Activated CD4-positive, alpha-beta T cell treated with anti-CD3 and anti-CD28 coated beads, Interleukin-2, amount 50 U/mL, for 1 hour (primary cell): ENCODE measurements at places on chromosomes 12 and 14.

DNA sequence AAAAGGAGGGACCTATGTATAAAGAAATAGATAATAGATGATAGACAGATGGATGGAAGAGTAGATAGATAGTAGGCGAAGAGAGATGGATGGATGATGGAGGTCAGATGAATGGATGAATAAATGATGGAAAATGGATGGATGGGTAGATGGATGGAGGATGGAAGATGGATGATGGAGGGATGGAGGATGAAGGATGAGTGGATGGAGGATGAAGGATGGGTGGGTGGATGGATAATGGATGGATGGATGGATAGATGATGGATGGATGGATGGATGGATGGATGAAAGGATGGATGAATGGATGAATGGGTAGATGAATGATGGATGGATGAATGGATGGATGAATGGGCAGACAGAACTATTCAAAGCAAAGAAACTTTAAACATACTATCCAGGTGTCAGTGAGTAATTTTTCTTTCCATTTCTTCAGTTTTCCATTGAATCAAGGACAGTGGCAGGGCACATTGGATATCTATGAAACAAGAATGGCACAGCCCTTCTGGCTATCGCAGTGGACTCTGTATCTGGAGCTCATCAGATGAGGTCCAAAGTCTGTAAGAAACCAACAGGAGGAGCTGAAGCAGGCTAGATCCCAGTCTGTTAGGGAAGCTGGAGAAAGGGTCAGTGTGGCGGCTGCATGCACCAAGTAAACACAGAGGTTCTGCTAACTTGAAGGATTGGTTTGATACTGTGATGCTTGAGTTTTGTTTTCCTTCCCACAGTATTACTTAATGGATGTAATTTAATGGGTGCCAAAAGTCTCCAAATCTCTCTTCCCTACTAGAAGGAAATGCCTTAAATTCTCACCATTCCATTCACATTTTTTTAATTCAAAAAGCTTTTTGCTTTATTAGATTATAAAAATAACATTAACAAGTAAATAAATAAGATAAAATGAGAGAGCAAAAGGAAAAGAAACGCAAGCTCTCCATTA is 18.1 kb upstream of the MED13L start:
- DNase-seq: no peak

- no peak for DNase-seq
Observed at GRCh38 chr12:105301696-105302095, 28.8 kb upstream of the C12orf75 start.

- no peak for DNase-seq
Observed at GRCh38 chr14:83548061-83548839, 1981.7 kb upstream of the FLRT2 start.

- no peak for DNase-seq
Observed at GRCh38 chr12:102957339-102958050, at the start of gene ASCL1. ASCL1 (plus strand) TSS chr12:102957674; CDS start chr12:102958245, 571 bp downstream.

DNA sequence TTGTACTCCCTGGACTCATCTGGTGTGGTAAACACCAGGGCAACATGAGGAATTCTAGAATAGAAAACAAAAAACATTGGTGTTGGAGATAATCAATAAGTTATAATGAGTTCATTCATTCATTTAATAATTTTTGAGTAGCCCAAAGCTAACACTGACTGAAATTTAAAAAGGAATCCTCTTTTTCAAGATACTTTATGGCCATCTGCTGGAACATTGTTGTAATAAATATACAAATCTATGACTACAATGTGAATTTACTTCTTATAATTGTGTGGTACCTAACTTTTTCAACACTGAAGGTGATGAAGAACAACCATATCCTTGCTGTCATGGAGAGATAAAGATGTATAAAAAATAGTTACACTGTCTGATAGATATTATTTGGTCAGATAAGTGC is 687.3 kb upstream of the MIS18BP1 start:
- no peak for DNase-seq

GRCh38 chr14:53942970-53943750 is 13.5 kb downstream of the BMP4 start:
- no peak for DNase-seq

DNA sequence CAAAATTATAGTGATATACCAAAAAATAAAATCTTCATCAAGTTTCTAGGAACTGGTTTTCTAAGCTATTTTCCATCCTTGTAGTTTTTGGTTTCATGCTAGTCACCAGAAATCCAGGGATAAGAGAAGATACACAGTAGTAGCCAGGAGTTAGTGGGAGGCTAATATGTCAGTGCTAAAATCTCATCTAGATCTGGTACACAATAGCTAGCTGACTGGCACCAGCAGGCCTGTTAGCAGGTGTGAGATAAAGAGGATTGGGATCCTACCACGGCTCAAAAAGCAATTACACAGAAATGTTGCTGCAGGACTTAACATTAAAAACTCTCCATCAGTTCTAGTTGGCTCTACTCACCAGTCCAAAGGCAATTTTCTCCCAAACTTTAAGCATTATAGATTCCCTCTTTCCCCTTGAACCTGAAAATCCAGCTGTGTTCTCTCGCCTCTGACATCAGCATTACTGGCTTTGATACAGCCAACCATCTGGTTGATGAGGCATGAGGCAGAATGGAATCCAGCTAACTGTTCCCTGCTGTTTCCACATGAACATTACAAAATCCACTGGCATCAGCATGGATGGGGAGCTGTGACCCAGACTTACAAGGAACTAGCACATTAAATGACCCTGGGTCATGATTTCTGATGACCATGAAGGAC is 41.8 kb upstream of the CCDC196 start:
- no peak for DNase-seq

GRCh38 chr12:54024581-54025305 is 3.5 kb upstream of the HOXC6 start:
- no peak for DNase-seq

GRCh38 chr14:49946320-49947141 is 53.6 kb downstream of the ARF6 start:
- DNase-seq: peak; percentile 28

DNA sequence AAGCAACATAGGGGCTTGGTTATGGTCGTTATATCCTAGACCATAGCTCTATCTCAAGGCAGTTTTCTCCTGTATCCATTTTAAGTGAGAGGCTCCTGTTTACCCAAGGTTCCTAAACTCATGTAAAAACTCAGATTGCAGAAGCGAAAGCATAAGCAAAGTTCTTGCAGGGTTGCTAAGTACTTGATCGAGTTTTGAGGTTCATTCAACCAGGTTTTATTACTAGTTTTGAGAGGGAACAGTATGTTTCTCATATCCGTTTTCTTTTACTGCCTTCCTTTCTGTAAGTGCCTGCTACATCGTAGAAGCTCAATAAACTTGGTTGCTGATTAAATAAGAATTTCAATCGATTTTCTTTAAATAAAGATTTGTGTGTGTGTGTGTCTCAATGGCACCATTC is 5.1 kb downstream of the AKAP3 start:
- no peak for DNase-seq

- no peak for DNase-seq
Observed at GRCh38 chr12:84492351-84492883, 420.2 kb downstream of the SLC6A15 start.

- no peak for DNase-seq
Observed at GRCh38 chr12:71556875-71557274, 106.8 kb downstream of the ZFC3H1 start.

DNA sequence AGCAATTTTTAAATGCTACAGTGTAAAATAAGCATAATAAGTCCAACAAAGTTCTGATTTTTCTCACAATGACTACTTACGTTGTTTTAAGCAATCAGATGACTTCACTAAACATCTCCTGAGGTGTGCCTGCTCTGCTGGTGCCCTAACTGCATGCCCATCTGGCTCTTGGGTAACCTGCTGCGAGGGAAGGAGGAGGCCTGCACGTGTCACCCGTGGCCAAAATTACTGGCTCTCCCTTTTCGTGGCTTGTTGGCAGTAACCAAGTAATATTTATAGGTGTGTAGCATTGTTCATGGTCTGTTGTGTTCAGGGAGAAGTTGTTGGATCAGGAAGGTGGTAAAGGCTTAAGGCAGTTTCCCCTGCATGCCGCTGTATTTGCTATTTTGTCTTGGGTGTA is 6.3 kb upstream of the NFKBIA start:
- DNase-seq: no peak

DNA sequence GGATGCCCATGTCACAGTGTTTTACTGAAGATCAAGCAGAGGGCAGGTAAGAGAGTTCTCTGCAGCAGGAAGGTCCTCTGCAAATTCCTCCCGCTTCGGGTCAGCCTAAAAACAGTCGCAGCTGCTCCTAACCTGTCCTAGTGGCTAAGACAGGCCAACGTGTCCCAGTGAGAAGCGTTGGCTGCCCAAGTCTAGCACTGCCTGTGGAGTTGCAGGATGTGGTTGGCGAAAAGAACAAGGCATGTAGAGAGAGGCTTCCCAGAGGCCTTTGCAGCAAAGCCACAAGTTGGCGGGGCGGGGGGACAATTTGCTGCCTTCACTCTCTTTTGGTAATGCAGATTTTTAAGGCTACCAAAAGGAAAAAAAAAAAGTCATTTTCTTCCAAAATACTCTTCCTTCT is 340.1 kb downstream of the BCL11B start:
- DNase-seq: peak; percentile 62

DNA sequence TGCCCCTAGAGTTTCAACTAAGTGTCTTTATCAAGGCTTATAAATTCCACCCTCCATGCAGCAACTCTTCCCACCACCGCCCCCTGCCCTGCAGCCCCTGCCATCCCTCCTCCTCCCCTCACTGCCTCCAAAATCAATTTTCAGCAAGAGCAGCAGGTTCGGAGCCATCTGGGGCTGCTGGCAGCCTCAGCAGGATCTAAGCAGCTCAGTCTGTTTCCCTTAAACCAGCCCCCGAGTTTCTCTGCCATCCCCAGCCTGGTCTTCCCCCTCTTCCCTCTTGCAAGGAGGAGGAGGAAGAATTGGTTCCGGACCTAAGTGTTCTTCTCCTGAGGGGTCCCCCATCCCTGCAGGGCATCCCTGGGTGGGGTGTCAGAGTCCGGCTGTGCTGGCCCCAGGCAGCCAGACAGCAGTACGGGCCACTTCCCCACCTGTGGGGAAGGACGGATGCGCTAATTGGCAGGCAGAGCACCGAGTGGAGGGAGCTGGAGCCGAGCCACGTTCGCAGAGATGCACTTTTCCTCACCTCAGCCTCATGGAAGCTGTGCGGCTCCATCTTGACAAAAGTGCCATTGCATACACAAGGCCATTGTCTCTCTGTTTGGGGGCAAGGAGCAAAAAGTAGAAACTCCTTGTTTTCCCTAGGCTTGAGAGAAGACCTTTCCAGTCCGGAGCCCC is 189.3 kb downstream of the KCNA5 start:
- no peak for DNase-seq

DNA sequence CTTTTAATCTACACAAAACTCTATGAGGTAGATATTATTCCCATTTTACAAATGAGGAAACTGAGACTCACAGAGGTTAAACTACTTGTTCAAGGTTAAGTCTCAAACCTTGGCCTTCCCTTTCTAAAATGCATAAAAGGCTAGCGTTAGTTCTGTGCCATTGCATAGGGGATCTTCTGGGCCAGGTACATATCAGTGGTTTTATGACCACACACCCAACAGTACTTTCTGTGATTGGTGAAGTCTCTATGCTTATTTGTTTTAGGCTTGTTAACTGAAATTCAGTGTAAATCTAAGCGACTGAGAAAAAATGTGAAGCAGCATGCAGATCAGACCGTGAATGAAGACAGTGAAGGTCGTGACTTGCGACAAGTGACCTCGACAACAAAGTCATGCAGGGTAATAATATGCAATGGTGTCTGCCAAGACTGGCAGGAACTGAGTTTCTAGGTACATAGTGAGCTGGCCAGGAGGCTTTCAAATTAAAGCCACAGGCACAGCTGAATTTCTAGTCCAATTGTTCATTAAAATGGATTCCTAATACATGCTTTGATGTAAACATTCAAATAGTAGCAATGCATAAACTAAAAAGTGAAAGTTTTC is 38.8 kb upstream of the GAS2L3 start:
- DNase-seq: no peak

DNA sequence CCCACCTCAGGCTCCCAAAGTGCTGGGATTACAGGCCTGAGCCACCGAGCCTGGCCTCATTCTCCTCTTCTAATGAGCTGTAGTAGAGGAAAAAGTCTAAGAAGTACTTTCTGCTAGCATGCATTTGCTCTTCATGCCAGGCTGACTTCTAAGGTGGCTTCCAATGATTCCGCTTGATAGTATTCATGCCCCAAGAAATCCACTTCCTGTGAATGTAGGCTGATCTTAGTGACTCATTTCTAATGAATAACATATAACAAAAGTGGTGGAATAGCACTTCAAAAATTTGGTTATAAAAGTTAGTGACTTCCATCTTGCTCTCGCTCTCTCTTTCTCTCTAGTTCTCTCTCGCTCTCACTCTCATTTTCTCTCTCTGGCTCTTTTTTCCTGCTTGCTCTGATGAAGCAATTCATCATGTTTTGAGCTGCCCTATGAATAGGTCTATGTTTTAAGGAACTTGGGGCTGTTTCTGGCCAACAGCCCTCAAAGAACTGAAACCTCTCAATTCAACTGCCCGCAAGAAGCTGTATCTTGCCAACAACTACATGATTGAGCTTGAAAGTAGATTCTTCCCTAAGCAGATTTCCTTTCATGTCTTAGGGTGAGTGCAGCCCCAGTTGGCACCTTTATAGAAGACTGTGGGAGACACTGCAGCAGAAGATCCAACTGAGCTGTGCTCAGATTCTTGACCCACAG is 282.9 kb downstream of the RMST start:
- DNase-seq: no peak

DNA sequence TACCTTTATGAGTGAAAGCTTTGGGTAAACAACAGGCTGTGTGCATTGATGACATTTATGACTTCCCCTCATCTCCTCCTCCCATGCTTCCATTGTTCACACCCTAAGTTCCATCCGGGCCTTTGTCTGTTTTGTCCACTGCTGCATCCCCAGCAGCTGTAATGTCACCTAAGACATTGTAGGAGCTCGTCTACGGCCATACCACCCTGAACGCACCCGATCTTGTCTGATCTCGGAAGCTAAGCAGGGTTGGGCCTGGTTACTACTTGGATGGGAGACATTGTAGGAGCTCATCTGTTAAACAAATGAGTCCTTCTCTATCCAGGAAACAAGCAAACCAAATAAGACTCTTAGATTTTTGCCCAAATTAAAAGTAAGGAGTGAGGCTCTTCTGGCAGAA is 40.4 kb upstream of the SYCP3 start:
- DNase-seq: no peak

DNA sequence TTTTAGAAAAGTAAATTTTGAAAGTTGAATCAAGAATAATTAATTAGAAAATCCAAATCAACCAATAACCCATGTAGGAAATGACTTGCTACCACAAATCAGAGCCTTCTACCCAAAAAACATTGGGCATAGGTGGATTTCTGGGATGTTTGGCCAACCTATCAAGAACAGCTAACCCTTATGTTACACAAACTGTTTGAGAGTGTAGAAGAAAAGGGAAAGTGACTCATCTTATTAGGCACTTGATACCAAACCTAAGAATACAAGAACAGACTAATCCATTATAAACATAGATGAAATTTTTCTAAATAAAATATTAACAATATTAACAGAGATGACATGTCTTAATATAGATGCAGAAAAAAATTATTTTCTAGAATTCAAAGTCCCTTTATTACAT is 260.4 kb downstream of the ZFP36L1 start:
- DNase-seq: no peak
